Activated gamma-delta T cell treated with anti-CD3 and anti-CD28 coated beads, Interleukin-2, amount 50 U/mL, for 16 hours (primary cell): ENCODE measurements at places on chromosomes 16 and 17.

DNA sequence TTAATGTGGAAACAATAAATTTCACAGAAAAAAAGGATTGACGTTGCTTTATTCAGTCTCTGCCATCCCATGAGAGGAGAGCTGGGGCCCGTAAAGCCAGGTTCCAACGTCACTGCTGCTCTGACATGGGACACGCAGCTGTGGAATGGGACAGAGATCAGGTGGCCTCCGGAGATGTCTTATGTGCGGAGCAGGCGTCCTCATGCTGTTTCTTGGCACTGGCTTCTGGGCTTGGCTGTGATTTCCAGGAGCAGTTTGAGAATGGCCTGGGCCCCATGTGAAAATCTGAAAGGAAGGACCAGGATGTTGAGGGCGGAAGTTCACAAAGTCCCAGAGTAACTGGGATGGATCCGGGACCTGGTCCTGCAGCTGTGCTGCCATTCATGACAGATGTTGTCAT is 32.4 kb downstream of the NDEL1 start:
- DNase-seq: no peak

DNA sequence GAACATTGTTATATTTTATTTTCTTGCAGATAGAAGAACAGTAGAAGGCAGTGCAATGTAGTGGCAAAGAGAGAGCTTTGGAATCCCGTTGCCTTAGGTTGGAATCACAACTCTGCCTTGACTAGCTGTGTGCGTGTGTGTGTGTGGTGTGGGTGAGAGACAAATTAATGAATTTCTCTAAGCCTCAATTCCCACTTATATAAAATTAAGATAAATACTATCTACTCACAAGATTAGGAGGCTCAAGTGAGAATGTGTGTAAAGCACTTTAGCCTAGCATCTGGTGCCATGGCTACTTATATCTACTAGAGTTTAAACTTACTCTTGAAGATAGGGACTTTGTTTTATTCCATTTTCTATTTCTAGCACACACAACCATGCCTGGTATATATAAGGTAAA is 12.8 kb downstream of the CPD start:
- DNase-seq: no peak

DNA sequence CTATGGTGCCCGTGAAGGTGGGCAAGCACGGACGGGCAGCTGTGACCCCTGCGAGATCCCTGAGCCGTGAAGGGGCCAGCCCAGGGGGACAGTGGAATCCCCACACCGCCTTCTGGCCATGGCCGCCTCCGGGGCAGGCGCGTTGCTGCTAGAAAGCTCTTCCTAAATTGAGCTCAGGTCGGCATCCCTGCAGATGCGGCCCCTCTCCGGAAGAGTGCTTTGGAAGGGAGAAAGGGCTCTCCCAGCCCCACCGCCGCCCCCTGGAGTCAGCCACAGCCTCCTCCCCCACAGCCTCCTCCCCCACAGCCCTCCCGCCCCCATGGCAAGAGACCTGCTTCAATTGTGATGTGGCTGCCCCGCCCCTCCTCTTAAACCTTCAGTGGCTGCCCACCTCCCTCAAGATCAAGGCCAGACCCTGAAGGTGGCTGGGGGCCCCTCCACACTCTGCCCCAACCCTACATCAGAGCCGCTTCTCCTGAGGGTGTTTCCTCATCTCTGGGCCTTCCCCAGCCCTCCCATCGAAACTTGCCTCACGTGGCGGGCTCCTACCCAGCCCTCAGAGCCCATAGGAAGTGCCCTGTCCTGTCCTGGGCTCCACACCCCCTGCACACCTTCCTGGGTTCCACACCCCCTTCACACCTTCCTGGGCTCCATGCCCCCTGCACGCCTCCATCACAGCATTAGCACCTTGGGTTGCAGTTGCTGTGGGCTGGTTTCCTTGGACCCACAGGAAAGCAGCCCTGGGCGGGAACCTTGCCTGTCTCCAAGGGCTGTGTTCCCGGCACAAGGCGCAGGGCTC is 5.5 kb upstream of the CBFA2T3 start:
- no peak for DNase-seq

DNA sequence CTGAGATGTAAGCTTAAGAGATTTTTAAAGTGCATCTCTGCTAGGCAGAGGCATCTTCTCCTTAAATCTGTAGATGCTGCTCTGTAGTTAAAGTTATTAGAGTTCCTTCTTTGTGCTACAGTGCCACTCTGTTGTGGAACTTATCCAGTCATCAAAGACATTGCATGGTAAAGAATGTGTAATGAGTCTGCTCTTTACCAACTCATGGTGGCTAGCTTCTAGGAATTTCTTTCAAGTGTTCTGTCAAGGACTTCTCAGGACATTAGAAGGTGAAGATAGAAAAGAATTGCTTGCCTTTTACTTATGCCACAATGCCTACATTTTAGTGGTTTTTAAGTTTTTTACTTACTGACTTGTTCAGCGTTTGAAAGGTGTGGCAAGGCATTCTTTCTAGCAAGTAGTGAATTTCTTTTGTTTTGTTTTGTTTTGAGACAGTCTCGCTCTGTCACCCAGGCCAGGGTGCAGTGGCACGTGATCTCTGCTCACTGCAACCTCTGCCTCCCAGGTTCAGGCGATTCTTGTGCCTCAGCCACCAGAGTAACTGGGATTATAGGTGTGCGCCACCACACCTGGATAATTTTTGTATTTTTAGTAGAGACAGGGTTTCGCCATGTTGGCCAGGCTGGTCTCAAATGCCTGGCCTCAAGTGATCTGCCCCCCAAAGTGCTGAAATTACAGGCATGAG is 20.3 kb upstream of the ARL2BP start:
- no peak for DNase-seq

DNA sequence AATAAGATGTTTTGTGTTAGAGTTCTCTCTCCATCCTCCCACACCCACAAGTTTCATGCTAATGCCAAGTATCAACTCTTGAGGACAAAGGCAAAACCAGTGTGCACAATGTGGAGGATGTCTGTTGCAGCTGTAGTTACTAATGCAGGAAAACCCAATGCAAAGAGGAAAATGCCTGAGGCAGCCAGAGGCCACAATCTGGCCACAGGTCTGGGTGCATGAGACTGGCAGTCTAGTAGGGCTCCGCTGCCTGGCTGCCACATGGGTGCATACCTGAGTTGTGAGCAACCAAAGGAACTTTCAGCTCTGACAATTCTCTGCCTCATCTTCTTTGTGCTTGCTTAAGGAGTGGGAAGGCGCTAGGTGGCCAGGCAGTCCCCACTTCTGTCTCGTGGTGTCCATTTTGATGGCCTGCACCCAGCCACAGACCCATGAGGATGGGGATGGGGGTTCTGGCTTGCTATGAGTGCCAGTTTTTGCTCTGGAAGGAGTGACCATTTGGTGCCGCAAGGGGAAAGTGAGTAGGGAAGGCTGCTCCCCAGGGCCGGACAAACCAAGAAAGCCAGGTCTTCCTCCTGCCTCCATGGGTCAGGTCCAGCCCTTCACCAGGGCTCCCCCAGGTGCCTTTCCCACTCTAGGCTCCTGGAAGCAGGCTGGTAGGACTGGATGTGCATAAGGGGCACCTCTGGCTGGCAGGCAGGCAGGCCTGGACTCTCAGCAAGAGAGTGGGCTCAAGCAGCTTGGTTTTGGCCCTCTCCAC is 4.2 kb upstream of the GFOD2 start:
- DNase-seq: no peak

DNA sequence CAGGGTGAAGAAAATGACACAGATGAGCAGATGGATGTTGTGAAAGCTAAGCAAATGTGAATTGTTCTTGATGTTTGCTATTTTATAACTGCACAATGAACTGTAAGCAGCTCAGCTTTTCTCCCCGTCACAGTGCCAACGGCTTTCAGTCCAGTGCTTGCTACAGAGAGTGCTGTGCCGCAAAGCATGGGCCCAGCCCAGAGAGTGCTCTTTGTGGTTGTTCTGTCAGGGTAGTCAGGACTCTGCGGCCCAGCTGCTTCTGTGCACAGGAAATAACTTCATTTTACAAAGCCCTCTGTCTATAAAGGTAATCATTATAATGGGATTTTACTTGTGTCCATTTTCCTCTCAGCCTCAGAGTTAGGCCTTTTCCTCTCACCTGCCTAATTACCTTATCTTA is 39.1 kb downstream of the CDRT15 start:
- peak; percentile 37 for DNase-seq

DNA sequence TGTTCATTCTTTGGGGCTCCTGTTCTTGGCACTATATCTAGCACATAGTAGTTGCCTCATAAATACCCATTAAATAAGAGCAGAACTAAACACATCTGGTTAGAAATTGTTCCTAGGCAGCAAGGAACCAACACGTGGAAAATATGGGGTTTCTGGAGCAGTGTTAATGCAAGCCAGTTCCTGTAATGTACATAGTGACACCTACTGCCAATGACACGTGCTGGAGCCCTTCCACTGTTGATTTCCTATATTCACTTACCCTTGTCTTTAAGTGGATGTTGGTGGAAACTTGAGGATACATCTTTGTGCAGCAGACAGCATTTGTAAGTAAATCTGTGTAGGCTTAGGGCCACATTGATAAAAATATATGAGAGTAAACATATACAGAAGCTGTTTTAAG is 1.6 kb upstream of the IRF8 start:
- no peak for DNase-seq

DNA sequence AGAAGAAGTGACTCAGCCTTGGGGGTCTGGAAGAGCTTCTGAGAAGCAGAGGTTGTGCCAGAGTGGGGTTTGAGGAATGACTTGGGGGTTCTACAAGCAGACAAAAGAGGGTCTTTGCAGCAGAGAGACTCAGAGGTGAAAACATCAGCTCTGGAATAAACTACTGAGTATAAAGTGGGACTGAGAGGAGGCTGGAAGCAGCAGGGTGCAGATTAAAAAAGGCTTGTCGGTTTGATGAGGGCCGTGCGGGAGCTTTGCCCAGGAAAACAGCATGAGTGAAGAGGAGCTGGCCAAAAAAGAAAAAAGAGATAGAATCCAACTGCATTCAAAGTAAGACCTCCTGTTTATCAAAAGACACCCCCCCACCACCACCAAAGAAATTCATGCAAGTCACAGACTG is 13.1 kb upstream of the ACE start:
- DNase-seq: no peak

DNA sequence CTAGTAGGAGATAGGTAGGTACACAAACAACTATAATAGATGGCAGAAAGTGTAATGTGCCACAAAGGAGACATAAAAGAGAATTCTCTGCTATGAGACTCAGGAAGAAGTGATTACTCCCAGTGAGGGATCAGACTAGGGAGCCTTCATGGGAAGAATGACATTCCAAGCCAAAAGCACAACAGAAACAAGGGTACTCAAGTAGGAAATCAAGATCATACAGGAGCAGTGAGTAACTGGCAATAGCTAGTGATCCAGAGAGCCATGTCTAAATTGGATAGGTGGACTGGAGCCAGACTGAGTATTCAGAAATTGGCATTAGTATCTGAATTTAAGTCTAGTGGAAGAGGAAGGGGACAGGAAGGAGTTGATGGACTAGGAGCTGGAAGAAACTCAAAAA is 10.7 kb downstream of the RFFL start:
- no peak for DNase-seq

DNA sequence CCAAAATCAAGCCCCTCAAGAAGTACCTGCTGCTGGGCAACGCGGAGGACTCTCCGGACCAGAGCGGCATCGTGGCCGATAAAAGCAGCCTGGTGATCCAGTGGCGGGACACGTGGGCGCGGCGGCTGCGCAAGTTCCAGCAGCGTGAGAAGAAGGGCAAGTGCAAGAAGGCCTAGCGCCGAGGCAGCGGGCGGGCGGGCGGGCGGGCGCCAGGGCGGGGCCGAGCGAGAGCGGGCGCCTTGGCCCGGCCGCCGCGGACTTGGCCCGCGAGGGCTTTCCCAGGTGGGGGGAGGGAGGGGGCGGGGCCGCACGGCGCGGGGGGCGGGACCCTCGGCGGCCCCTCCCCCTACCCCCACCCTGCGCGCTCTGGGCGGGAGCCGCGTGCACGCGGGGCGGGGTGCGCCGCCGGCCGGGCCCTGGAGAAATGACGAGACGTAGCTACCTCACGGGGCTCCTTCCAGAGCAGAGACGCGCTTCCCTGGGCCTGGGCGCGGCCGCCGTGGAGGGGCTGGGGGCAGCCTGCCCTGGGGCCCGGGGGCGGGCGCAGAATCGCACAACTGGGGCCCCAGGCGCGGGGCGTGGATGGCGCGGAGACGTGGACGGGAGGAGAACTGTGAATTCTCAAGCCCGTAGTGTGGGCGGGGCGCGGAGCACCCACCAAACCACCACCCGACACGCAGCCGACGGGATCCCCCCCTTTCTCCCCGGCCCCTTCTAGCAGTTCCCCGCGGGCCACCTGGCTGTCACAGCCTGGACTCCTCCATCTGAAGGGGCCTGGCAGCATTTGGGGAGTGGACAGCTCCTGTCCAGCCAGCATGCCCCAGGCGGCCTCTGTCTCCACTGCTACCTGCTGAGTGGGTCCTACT is 218.7 kb downstream of the NTN1 start:
- DNase-seq: peak; percentile 54

- no peak for DNase-seq
Measured at GRCh38 chr16:88552815-88553214, 17.4 kb upstream of the ZC3H18 start.

GRCh38 chr17:9228408-9229159 is 207.3 kb downstream of the NTN1 start:
- DNase-seq: no peak

- DNase-seq: no peak
Measured at GRCh38 chr16:20866145-20866772, 33.9 kb downstream of the DCUN1D3 start.

- no peak for DNase-seq
Measured at GRCh38 chr17:77061669-77062068, 79.1 kb upstream of the SEC14L1 start.

DNA sequence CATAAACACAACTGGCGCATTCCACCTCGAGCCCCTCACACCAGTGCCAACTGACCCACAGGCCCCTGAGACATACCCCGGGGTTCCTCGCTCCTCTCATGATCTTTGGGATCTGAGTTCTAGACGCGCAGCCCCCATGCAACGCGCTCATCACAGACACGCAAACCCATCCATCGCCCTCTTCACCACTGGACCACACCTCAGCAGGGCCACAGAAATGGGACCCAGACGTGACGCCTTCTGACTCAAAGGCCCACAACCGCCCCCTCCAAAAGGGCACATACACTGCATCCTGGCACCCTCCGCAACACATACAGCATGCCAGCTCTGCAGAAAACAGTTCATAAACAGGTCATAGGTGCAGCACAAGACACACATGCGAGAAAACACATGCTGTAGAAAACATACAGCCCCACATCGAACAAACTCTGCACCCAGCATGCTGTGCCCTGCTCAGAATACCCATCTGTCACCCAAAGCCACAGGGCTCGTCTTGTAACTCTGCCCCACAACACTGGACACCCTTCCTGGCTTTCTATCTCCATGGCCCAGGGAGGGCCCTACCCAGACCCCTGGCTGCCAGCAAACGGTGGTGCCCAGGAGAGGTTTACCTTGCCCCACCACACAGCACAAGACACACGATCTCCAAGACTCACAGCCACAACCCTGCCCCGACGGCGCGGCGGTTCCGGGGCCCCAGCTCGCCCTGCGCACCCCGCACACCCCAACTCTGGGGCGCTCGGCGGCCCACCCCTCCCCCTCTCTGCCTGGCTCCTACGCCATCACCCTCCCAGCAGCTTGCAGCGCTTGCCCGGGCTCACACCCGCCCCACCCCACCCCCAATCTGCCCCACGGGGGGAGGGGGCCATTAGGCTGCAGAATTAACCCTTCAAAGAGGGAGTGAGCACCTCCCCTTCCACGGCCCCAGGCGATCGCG is 887 bp downstream of the ZBTB4 start:
- DNase-seq: peak; percentile 30

GRCh38 chr17:49111934-49112333 is 20.6 kb upstream of the B4GALNT2 start:
- DNase-seq: no peak

GRCh38 chr16:67703626-67704025 is 15.5 kb downstream of the GFOD2 start:
- DNase-seq: no peak
